ENCODE measurements at places on chromosomes 7 and 10.

DNA sequence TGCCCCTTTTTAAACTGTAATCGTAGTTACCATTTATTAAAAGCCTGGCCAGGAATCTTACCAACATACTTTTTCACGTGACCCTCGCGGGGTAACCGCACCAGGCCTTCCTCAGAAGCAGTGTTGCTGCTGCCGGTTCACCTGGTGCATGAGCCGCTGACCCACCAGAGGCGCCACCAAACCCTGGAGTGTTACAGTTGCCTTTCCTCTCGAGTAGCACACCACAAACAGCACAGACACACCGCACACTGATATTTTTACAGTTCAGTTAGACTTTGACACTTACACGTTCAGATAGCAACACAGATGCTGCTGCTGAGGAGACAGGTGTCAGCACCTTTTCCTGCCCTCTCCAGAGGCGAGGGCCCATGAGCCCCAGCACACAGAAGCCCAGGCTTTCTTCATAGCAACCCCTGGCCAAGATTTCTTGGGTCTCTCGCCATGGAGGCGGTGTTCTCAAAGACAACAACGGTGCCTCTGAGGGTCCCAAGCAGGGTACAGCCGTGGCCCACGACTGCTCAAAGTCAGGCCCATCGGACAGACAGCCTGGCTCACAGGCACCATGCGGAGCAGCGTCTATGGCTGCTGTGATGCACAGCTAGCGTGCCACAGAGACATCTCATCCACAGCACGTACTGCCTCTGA is 123.1 kb downstream of the DIP2C start:
- H3K4me1 ChIP-seq, result no peaks in the 10 kb centered on the region
- no peaks in the 10 kb centered on the region for H3K36me3 ChIP-seq
- H3K27ac ChIP-seq, result no peak overlapping the region
- H3K4me3 ChIP-seq, result no peak overlapping the region

DNA sequence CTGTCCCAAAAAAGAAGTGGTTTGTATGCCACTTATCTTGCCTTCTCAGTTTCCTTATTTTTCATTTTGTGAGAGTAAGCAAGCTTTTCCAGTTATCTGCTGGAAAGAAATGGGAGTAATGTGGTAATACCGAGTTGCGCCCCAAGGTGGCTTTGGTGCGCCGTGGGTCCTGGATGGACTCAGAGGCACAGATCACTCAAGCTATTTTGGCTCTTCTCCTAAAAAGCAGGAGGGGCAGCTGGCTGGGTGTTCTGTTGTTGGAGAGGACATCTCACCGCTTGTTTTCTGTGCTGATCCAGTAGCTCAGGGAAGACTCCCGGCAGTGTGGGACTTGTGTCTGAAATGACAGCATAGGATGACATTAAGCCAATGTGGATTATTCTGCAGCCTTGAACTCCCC is 16.4 kb downstream of the PRKRIP1 start:
- no peak overlapping the region for H3K4me3 ChIP-seq
- H3K36me3 ChIP-seq, result peaks cover 45% of the 10 kb centered on the region
- no peaks in the 10 kb centered on the region for H3K27me3 ChIP-seq
- no peak for DNase-seq
- H3K27ac ChIP-seq, result no peak overlapping the region
- no peaks in the 10 kb centered on the region for H3K4me1 ChIP-seq

- no peaks in the 10 kb centered on the region for H3K27me3 ChIP-seq
- no peak overlapping the region for H3K4me3 ChIP-seq
- no peaks in the 10 kb centered on the region for H3K36me3 ChIP-seq
- no peak for DNase-seq
These were observed 27.0 kb downstream of the ZNF438 start for GRCh38 chr10:31004611-31005193.

- H3K36me3 ChIP-seq, result no peaks in the 10 kb centered on the region
- peaks cover 3% of the 10 kb centered on the region for H3K4me1 ChIP-seq
- no peaks in the 10 kb centered on the region for H3K27me3 ChIP-seq
- H3K4me3 ChIP-seq, result no peak overlapping the region
These were observed 62.7 kb downstream of the DNAJC12 start for GRCh38 chr10:67775279-67775678.

GRCh38 chr7:40802497-40802896 is 667.7 kb downstream of the SUGCT start:
- H3K27ac ChIP-seq, result no peak overlapping the region
- no peaks in the 10 kb centered on the region for H3K4me1 ChIP-seq
- H3K4me3 ChIP-seq, result no peak overlapping the region

GRCh38 chr7:135160098-135160857 is 10.2 kb downstream of the CYREN start:
- H3K27ac ChIP-seq, result no peak overlapping the region
- H3K4me3 ChIP-seq, result no peak overlapping the region
- H3K4me1 ChIP-seq, result peaks cover 5% of the 10 kb centered on the region
- H3K36me3 ChIP-seq, result peaks cover 35% of the 10 kb centered on the region
- no peak for DNase-seq
- no peaks in the 10 kb centered on the region for H3K27me3 ChIP-seq

DNA sequence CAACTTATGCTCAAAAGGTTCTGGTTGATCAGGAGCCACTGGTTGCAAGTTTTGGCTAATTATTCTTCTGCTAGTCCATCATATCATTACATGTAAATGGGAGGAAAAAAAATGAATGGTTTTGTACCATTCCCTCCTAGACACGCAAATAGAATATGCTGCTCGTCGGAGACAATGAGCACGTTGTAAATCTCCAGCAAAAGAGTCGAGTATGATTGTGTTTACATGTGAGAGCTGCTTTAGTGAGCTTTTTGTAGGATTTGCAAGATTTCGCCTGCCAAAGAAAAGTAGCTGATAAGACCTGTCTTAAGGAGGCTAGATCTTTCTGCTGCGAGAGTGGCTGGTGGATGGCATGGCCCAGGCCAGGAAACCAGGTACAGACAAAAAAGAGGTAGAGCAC is 109.0 kb downstream of the ZMYND11 start:
- H3K27ac ChIP-seq, result no peak overlapping the region
- H3K36me3 ChIP-seq, result peaks cover 16% of the 10 kb centered on the region
- peaks cover 3% of the 10 kb centered on the region for H3K4me1 ChIP-seq
- no peaks in the 10 kb centered on the region for H3K27me3 ChIP-seq

DNA sequence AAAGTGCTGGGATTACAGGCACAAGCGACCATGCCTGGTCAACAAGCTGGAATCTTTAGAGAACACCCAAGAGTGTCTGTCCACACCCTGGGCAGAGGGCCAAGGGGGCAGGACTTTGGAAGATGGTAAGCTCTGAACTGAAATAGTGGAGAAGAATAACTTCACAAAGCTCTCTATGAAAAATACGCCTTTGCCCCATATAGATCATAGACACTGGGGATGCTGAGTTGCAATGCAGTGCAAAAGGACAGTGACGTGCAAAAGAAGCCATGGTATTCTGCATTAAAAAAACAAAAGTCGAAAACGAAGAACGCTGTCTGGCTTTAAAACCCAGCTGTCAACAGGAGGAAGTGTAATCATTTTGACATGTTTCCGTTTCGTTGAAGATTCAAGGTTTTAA is 353.6 kb downstream of the CALN1 start:
- no peaks in the 10 kb centered on the region for H3K36me3 ChIP-seq
- H3K4me1 ChIP-seq, result no peaks in the 10 kb centered on the region
- H3K4me3 ChIP-seq, result no peak overlapping the region
- no peak overlapping the region for H3K27ac ChIP-seq
- H3K27me3 ChIP-seq, result no peaks in the 10 kb centered on the region

DNA sequence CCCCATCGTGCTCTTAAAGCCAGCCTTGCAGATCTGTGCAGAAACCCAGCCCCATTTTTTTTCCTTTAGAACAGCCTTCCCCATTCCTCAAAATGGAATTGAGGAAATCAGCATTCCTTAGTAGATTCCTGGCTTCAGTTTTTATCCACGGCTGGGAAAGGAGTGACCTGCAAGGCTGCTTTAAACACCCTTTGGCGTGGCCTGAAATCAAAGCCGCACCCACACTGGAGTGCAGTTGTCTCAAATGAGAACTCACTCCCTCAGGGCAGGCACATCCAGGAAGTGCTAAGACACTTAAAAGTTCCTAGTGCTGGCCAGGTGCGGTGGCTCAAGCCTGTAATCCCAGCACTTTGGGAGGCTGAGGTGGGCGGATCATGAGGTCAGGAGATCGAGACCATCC is 34.8 kb downstream of the HTR5A start:
- no peak for DNase-seq
- H3K4me1 ChIP-seq, result no peaks in the 10 kb centered on the region
- H3K27me3 ChIP-seq, result peaks cover 2% of the 10 kb centered on the region
- H3K27ac ChIP-seq, result no peak overlapping the region

DNA sequence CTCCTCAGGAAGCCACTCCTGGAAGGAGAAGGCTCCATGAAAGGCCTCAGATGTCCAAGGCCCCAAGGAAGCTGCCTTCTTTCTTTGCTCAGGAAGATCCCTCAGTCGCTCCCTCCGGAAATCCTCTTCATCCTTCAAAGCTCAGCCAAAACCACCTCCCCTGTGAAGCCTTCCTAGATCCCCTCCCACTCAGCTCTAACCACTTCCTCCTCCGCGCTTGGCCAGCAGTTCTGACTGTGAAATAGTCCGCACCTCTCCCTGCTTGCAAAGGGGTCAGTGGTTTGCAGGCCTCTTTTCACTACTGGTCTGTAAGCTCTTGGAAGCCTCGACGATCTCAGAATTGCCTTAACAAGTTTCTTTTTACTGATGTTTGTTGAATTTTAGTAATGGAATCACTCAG is 23.9 kb downstream of the PYROXD2 start:
- DNase-seq, result no peak
- H3K27me3 ChIP-seq, result no peaks in the 10 kb centered on the region
- H3K4me3 ChIP-seq, result no peak overlapping the region
- no peaks in the 10 kb centered on the region for H3K36me3 ChIP-seq
- no peaks in the 10 kb centered on the region for H3K4me1 ChIP-seq

DNA sequence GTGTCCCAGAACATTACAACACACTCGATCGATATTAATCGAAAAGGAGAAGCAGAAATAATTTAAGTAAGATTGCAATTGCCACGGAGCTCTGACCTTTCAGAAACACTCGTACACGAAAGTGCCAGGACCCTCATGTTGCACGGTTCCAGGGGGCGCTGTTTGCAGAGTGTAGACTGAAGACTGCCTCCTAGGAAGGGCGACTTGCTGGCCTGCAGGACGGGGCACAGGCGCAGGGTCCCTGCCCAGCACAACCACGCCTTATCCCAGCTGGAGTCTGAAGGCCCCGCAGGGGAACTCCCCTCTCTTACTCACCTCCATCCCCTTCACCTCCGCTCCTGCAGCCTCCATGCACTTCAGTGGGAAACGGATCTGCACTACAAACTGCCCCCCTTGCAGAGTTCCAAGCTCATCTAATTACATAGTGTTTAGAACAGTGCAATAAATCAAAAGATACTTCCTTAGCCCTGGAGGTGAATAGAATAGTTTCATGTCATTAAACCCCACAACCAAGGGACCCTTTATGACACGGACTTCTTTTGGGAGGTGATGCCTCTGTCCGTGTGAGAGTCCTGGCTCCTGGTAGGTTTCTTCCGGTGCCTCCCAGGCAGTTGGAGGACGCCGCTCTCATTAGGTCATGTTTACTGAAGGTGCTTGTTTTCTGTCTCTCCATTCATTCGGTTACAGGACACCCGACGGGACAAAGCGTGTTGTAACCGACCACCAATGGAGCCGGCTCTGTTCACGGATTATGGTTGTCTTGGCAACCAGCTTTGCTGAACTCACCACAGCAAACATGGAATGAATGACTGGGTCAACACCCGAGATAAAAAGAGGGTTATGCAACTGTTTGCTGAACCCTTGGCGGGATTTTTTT is 262.2 kb downstream of the BAMBI start:
- peaks cover 59% of the 10 kb centered on the region for H3K27me3 ChIP-seq
- no peak overlapping the region for H3K4me3 ChIP-seq
- H3K27ac ChIP-seq, result no peak overlapping the region
- H3K36me3 ChIP-seq, result no peaks in the 10 kb centered on the region
- peak; percentile 96 for DNase-seq

- no peaks in the 10 kb centered on the region for H3K4me1 ChIP-seq
- DNase-seq, result no peak
- no peaks in the 10 kb centered on the region for H3K27me3 ChIP-seq
- H3K27ac ChIP-seq, result no peak overlapping the region
These were observed 71.8 kb downstream of the HHEX start for GRCh38 chr10:92761571-92761970.

DNA sequence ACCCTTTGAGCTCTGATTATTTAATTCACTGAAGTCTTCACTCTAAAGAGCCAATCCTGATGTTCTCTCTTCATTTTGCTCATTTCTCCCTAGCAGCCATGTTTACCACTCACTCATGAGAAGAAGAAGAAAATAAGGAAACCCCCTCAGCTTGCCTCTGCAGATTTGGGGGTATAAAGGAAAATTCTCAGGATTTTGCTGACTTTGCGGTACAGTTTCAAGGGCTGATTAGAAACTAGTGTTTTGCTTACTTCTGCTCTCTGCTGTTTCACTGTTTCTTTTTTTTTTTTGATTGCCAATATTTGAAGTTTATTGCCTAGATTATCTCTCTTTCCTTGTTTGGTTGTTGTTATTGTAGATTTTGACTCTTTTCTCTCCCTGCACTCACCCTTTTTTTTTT is 23.4 kb downstream of the PCBD1 start:
- H3K36me3 ChIP-seq, result peaks cover 85% of the 10 kb centered on the region
- H3K4me1 ChIP-seq, result no peaks in the 10 kb centered on the region
- no peak for DNase-seq
- H3K4me3 ChIP-seq, result no peak overlapping the region
- no peak overlapping the region for H3K27ac ChIP-seq

DNA sequence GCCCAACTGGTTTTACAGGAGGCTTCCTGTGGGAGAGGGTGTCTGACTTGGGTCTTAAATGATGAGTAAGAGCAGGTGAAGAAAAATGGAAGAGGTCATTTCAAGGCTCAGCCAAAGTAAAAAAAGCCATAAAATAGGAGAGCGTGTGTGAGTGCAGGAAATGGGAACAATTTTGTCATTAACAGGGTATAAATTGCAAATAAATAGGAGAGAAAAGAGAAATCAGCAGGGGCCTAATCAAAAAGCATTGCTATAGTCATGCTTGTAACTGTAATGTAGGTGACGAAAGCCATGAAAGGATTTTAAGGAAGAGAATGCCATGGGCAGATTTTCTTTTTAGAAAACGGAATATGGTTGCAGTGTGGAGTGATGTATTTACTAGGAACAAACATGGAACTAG is 15.7 kb upstream of the SEMA3A start:
- no peak overlapping the region for H3K27ac ChIP-seq
- DNase-seq, result no peak
- H3K36me3 ChIP-seq, result no peaks in the 10 kb centered on the region
- H3K27me3 ChIP-seq, result no peaks in the 10 kb centered on the region

DNA sequence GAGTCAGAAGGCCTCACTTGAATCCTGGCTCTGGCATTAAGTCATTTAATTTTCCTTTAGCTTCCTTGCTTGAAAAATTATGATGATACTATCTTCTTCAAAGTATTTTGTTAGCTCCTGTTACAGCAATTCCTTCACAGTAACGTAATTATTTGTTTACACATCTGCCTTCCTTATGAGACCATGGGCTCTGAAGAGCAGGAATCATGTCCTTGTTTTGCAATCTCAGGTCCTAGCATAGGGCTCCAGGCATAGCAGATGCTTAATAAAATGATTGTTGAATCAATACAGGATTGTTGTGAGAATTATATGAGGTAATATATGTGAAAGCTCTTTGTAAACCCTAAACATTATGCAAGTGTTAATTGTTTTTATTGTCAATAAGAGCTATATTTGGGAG is 25.5 kb downstream of the KLHDC10 start:
- H3K4me1 ChIP-seq, result no peaks in the 10 kb centered on the region
- DNase-seq, result no peak
- no peak overlapping the region for H3K27ac ChIP-seq
- no peak overlapping the region for H3K4me3 ChIP-seq
- H3K36me3 ChIP-seq, result no peaks in the 10 kb centered on the region
